Stimulated activated CD8-positive, alpha-beta memory T cell treated with anti-CD3 and anti-CD28 coated beads, Interleukin-4, amount 100 ng/mL, for 1 hour (primary cell): ENCODE measurements at places on chromosomes 16 and 17.

GRCh38 chr17:14505606-14506005 is 204.7 kb downstream of the HS3ST3B1 start:
- DNase-seq = no peak

- no peak for DNase-seq
Measured at GRCh38 chr17:76304226-76305134, 3.6 kb downstream of the QRICH2 start.

- DNase-seq = no peak
Measured at GRCh38 chr16:29315916-29316517, 90.5 kb downstream of the NPIPB11 start.

- DNase-seq = no peak
Measured at GRCh38 chr17:60704170-60704569, 26.5 kb downstream of the BCAS3 start.

DNA sequence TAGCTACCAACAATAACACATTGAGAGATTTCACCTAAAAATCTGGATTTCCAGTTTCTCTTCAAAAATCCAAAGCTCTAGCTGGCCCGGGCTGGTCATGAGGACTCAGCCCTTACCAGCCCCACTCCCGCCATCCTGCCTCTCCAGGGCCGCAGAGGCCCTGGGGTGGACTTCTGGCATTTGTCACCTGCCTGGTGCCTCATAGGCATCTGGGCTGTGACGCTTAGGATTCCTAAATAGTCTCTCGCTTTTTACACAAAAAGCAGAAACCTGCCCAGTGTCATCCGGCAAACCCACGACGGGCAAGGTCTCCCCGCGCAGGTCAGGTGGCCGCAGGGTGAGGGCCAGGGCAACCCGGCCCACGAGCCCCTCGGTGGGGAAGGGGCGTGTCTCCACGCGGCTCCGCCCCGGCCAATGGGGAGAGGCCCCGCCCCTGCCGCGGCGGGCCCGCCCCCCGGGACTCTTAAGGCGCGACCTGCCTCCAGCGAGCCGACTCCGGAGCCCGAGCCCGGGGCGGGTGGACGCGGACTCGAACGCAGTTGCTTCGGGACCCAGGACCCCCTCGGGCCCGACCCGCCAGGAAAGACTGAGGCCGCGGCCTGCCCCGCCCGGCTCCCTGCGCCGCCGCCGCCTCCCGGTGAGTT is at the start of gene VASN:
Gene VASN (plus strand): TSS at position 492 of the 644 bp plus-strand sequence. CDS start 9,030 bp downstream, outside the sequence.
- peak; percentile 36 for DNase-seq

- DNase-seq = no peak
Measured at GRCh38 chr17:27531469-27531961, 75.3 kb downstream of the KSR1 start.

DNA sequence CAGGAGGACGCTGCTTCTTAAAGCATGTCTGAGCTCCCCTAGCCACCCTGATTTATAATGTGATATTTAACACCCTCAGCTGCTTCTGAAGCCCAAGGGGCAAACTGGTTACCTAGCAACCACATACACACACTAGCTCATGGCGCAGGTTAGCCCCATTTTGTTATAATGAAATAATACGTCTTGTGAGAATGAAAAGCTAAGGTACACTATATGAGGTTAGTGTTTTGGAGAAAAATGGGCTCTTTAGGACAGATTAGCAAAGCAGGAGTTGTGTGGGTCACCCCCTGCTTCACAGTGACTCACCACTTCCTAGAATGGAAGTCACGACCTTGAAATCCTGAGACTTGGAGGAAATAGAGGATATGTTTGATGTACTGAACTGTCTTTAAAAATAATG is 404.8 kb upstream of the HSBP1 start:
- no peak for DNase-seq

DNA sequence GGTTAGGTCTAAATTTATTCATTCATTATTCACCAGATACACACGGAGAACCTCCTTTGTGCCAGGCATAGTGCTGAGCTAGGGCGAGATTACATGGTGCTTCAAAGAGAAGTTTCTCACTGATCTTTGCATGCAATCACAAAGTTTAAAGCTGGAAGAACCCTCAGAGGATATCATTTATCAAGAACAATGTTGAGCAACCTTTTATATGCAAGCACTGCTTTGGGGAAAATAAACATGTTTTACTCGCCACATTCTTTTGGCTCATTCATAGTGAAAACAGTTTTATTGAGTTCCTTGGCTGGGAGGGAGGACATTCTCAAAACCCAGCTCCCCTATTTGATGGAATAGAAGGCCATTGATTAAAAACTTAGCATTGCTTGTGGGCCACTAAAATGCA is 49.8 kb upstream of the XYLT1 start:
- no peak for DNase-seq

DNA sequence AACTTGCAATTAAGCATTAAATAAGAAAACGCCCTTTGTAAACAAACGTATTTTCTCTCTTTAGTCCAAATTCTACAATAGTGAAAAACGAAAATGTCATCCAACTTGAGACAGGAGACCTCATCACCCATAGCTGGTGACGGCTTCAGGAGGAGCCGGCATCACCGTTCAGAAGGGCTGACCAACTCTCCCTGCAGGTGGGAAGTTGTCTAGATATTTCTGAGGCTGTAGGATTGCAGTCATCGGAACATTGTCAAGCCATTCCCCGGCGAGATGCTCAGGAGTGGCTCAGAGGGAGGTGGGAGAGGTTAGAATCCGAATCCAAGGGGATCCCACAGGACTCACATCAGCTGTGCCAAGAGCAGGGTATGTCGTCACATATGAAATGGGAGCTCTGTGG is 76.7 kb downstream of the RBFOX3 start:
- no peak for DNase-seq

GRCh38 chr17:34739386-34739785 is 160.0 kb downstream of the TMEM132E start:
- DNase-seq = no peak

DNA sequence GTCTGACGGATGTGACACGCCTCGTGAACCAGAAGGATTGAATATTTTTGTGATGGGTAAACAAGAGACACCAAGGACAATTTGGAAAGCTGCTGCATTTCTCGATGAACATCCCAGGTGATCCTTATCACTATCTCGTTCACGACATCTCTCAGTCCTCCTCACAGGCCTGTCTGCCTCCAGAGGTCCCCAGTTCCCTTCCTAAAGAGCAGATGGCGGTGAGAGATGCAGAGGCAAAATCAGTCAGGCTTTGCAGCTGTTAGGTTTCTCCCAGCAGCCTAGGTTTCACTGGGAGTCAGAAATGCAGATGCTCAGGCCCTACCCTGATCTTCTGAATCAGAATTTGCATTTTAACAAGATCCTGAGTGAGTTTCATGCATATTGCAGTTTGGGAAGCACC is 23.6 kb downstream of the SCPEP1 start:
- DNase-seq = no peak

- DNase-seq = peak; percentile 9
Measured at GRCh38 chr17:35373984-35374765, 754 bp upstream of the SLFN11 start.

DNA sequence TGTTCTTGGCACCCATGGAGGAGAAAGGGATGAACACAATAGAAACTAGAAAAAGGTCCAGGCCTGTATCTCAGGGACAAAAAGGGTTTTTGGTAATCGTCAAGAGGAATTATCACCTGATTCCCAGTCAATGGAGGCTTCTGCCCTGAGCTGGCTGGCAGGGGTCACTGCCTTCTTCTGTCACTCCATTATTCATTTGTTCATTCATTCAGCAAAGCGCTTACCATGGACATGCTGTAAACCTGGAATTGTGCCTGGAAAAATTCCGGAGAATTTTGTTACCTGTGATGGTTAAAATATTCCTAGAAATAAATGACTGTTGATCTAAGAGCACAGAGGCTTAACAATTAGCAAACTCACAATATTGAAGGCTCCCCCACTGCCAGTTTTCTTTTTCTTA is 212.3 kb downstream of the SHISA9 start:
- DNase-seq = no peak

GRCh38 chr17:55969562-55970324 is 183.5 kb upstream of the ANKFN1 start:
- DNase-seq = no peak

DNA sequence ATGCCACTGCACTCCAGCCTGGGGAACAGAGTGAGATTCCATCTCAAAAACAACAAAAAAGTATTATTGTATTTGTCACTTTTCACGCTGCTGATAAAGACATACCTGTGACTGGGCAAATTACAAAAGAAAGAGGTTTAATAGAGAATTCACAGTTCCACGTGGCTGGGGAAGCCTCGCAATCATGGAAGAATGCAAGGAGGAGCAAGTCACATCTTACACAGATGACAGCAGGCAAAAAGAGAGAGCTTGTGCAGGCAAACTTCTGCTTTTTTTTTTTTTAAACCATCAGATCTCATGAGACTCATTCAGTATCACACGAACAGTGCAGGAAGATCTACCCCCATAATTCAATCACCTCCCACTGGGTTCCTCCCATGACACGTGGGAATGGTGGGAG is 41.5 kb upstream of the ETV4 start:
- DNase-seq = no peak

DNA sequence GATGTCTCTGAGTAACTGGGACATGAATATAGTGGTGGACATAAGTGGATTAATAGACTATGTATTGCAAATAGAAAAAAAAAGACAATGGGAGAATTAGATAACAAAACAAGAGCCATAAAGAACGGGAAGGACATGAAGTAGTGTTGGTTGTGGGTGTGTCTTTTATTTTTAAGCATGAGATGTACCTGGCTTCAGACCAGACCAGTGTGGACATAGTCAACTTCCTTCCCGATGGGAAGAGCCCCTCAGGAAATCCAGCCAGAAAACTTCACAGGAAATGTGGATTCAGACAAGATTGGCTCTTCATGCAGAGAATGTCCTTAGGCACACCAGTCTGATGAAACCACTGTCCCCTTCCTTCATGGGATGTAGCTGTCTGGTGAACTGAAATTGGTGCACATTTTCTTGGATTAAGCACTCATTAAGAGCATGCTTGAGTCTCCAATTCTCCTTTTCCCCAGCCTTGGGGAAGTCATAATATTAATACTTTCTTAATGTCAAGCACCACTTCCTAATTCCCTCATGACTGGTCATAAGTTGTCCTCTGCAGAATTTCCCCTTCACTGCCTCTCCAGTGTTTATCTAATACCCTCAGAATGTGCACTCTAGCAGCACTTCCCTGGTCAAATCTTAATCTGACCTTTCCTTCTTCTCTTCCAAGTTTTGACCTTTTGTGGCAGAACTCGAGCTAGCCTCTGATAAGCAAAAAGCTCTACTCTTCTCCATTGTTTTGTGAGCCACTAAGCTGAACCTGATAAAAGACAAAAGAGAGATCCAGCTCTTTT is 350.6 kb upstream of the MAF start:
- no peak for DNase-seq

DNA sequence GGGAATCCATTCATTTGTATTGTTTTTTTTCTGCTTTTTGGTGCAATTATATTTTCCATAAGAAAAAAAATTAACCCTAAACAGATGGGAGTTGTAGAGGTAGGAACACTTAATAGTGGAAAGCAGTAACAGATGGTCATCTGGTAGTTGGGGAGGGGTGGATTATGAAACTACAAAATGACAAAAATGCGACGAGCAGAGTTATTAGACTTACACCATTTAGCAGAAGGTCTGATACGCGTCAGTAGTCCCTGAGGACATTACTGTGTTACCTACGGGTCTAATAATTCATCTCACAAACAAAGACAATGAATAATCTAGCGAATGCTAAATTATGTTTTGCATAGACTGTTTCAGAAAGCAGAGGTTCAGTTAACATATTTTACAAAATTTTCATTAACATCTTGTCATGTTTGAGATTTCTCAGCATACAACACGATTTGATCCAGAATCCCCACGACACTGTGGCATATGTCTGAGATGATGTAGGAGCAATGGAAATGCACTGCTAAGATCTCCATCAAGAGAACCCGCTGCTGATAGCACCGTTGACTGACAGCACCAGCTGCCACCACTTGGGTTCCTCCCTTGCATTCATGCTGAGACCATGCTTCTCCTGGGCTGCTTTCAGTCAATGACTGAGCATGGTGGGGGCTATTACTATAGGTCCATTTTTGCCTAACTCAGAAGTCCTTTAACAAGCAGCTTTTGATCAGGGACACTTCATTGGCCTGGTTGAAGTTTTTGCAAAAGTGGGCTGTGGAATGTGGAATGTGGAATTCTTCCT is 182.2 kb upstream of the CPHXL start:
- no peak for DNase-seq

GRCh38 chr16:89386306-89387185 is 103.8 kb downstream of the ANKRD11 start:
- DNase-seq = no peak

DNA sequence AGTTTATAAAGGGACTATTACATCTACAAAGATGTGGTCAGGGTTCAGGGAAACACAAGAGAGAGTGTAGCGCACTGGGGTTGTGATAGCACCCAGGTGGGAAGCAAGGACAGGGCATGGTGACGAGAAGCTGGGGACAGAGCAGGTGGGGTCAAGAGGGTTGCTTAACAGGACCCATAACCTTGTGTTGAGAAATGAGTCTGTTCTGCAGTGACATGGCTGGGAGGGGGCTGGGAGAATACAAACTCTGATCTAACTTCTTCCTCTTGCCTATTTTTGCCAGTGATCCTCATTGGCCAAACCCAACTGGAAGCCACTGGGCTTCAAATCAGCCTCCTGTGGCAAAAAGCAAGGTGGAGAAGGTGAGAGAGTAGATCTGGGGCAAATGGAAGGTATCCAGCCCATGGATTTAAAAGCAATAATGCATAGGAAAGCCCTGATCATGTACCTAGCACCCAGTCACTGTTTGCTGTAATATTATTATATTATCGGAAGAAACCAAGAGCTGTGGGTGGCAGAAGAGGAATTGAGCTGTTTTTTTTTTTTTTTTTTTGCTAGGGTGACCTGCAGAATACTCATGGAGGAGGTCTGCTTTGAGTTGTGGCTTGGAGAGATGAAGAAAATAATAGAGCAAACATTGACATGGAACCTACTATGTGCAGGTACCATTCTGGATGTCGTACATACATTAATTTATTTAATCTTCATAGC is 76.9 kb upstream of the ZFHX3 start:
- DNase-seq = no peak

DNA sequence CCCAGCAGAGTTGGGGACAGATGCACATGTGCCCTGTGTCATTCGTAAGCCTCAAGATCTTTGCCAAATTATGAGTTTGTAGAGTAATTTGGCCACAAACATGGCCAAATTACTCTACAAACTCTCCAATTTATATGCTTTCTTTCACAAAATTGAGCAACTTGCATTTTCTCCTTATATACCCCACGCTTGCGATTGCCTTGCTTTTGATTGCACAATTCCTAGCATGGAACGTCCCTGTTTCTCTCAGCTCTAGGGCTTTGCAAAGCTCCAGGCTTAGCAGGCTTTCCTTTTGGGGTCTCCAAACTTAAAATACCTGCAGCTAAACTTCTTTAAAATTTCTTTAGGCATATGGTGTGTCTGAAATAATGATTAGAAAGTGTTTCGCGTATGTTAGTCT is 28.5 kb upstream of the MAF start:
- no peak for DNase-seq
